ENCODE measurements at places on chromosomes 2 and 18.

DNA sequence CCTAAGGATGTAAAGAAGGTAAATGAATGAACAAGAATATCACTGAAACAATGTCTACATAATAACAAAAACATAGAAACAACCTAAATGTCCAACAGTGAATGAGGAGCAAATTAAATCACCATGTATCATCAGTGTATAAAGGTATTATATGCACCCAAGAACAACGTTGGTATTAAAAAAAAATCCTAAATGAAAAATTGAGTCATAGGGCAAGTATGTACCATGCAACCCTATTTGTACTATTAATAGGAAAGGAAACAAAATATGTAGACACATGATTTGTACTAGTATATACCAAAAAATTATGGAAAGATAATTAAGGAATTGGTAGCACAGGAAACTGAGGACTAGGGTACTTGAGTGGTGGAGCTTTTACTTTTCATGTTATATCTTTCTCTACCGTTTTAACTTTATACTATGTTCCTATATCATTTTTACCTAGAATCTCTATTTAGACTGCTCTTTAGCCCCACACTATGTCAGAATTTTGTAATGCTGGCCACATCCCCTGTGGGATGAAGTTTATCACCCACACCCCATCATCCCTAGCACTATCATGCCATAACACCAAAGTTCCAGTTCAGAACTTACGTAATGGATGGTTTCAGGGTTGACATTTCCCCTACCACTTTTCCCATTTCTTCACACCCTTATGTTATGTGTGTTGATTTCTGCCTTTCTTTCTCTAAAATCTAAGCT, 25.6 kb downstream of the IKZF2 start:
- DNase-seq = peak; percentile 12

DNA sequence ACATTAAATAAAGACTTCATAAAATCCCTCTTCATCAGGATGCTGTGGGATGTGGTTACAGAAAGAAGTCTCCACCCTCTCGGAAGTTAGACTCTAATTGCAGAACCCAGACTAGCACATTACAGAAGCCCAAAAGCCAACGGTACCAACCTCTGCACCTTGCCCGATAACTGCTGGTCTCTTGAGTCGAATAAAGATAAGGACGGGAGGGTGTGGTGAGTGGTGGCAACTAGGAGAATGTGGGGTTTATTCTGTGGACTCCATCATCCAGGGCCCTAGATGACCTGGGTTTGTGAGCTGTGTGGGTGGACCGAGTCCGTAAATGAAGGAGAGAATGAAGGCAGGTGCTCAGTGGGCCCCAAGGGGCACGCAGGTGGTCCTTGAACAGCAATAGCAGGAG, 462.8 kb upstream of the ID2 start:
- no peak for DNase-seq

DNA sequence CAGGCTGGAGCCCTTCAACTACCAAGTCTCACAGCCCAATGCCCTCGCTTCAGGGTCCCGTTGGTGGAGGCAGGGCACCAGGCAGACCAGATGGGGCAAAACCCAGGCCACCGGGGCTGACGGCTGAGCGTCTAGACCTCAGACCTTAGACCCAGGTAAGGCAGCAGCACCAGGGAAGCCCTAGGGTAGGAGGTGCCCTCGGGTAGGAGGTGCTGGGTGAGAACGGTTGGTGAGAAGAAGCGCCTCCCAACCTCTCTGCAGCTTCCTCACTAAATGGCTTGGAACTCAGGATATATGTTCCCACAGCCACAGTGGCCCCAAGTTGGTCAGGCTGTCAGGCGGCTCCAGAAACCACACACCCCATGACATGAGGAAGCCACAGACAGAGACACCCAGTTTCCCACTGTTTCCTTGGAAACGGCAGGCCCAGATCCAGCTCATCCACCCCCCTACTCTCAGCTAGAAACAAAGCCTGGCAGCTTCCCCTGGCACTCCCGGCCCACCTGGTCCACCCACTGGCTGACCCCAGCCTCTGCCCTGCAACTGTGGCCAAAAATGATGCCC, 13.1 kb upstream of the MLPH start:
- no peak for DNase-seq

- DNase-seq = no peak
Observed at GRCh38 chr2:227592694-227593387, 5.9 kb upstream of the SCYGR2 start.

- DNase-seq = no peak
Observed at GRCh38 chr18:22459491-22459890, 41.8 kb upstream of the CTAGE1 start.

GRCh38 chr2:207724113-207724512, 12.7 kb downstream of the CCNYL1 start:
- DNase-seq = no peak

- DNase-seq = no peak
Observed at GRCh38 chr2:167487728-167488127, 599.4 kb downstream of the XIRP2 start.

- no peak for DNase-seq
Observed at GRCh38 chr2:73294239-73294638, 891 bp upstream of the EGR4 start.

DNA sequence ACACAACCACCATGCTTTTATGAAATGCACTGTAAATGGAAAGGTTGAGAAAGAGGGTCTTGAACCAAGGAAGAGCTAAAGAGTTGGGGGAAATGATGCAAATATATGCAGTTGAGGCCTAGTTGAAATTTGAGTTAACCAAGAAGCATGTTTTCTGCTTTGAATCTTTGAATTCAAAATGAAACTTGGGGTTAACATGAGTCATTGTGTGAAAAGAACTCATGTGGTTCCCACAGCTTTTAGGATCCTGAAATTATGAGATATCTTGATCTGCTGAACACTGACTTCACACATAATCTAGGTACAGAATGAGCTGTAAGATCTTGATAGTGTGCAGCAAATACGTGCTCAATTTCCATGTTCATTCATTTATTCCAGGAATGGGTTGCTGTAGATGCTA, 422.9 kb upstream of the TRIB2 start:
- DNase-seq = no peak

DNA sequence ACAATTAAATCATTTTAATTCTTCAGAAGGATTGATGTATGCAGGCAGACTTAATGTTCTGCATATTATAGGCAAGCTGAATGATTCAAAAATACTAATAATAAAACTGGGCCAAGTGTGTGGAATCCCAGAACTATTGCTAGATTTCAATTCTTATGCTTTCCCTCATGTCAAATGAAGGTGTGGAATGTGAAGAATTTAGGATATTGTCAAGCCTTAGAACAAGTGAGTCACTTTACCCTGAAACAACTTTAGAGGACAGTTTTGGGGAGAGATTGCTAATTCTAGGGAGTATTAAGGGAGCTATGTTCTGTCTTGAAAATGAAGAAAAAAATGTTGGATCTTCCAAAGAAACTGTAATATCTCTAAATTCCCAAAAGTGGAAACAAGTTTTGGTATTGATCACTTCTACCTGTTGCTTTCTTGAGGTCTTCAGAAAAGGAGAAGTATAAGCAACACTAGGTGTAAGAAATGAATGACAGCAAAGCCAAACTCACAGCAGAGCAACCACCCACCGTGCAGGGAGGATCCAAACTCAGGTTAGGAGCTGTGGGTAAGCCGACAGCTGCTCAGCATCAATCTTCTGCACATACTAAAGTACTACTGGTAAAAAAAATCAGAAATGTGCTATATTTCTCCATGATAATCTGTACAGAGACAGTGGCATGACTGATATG, 818.1 kb downstream of the SLC4A3 start:
- DNase-seq = no peak

- DNase-seq = no peak
Observed at GRCh38 chr2:165844216-165844615, 50.2 kb upstream of the GALNT3 start.

DNA sequence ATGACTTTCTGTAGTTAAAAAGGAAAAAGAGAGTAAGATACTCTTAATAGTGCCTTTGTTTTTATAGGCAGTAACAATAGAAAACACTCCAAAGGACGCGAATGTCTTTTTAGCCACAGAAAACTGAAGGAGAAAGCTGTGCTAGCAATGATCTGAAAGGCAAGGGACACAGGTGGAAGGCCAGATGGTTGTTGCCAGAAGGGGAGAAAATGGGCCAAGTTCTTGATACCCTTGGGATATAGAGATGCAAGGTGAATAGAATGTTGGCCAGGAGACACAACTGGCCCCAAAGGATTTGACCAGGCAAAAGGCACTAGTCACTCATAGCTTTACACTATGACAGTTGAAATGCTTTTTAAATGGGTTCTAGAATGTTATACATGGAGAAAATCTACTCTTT, 180.0 kb downstream of the NRXN1 start:
- no peak for DNase-seq
